CD8-positive, alpha-beta memory T cell (primary cell): ENCODE measurements at places on chromosomes 3 and 15. TPM values are rescaled to one million over a fixed set of nuclear protein-coding genes. Genes with fewer than 3 reads are reported as not detected.

DNA sequence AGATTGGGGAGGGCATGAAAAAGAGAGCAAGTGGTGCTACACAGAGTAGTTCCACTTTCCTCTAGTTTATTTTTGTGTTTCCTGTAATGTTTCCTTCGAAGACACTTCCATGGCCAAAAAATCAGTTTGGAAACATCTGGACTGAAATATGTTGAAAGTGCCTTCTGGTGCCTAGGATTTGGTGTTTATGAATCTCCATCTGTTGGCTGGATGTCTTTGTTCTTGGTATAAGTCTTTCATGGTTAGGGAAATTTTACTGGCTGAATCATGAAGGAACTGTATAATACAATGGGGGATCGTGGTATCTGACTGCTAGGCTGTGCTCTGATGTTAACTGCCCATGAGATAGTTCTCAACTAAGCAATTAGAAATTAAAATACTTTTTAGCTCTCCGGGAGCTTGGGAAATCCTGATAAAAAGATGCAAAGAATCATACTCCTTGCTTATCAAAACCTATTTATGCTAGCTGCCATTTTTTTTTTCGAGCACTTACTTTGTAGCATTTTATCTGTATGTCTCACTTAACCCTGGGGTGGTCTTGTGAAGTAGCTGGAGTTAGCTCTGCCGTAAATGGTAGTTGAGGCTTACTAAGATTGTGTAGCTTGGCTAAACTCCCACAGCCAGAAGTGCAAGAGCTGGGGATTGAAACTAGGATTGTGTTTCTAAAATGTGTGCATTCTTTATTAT lies 21.9 kb downstream of the AKAP13 start:
- peaks cover 41% of the 10 kb centered on the region for H3K4me1 ChIP-seq
- DNase-seq, result no peak
- no peaks in the 10 kb centered on the region for H3K27me3 ChIP-seq

DNA sequence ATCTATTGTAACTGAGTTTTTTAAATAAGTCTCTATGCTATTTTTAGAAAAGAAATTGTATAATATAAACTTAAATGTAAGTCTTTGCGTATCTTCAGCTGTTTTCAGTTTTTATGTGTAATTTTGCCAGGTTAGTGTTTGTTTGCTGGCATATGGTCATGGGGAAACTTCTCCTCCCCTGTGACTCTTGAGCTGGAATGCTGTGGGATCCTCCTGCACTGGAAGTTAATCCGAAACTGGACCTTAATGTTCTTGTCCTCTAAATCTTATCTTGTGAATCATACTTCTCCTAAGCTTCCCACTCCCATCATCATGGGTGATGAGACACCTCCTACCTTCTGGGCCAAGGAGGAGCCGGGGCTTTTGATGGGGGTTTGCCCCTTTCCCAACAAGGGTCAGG lies 52.4 kb upstream of the CHST2 start:
- no peaks in the 10 kb centered on the region for H3K4me1 ChIP-seq
- H3K4me3 ChIP-seq, result no peak overlapping the region
- DNase-seq, result no peak
- H3K27me3 ChIP-seq, result no peaks in the 10 kb centered on the region

DNA sequence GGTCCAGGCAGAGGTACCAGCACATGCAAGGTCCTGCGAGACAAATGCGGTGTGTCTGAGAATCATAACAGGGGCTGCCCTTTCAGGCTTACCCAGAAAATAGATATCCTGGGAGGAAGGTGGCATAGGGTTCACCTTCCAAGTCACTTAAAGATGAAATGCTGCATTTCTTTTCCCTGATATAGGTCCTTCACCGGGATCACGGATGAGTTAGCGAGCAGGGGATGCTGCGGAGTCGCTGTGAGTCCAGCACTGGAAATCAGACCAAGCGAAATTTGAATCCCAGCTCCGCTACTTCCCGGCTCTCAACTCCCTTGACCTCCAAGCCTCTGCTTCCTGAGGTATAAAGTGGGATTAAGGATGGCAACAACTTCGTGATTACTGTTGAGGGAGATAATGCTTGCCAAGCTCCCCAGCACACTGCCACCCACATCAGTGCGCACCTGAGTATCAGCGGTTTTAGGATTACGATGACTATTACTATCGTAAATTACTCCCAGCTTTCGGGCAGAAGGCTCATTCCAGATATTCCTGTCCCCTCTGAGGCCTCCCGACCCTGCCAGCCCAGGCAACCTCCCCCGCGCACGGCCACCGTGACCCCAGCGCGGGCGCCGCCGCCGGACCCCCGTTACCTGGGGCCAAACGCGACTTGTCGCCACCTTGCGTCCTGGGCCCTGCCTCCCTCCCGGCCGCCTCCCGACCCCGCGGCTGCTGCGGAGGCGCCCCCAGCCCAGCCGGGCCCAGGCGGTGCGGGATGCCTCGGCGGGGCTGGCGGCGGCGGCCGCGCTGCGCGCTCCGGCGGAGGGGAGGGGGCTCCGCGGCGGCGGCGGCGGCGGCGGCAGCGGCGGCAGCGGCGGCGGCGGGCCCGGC lies 589 bp upstream of the GPR27 start:
- peak overlapping the region; percentile 37 for H3K4me3 ChIP-seq
- H3K36me3 ChIP-seq, result no peaks in the 10 kb centered on the region
- DNase-seq, result no peak
- peaks cover 25% of the 10 kb centered on the region for H3K27me3 ChIP-seq

The OIP5 gene
- 19.0 TPM for total RNA-seq

The MOBP gene
- not detected for total RNA-seq

The MFSD1 gene
- total RNA-seq, result 25.3 TPM
